ENCODE measurements at places on chromosomes 7 and 10. TPM values are rescaled to one million over a fixed set of nuclear protein-coding genes. Genes with fewer than 3 reads are reported as not detected.

Gene ANKRD61
- total RNA-seq, result not detected

Gene DOCK4
- total RNA-seq, result 0.18 TPM

Gene OR6B1
- not detected for total RNA-seq

Gene POLR1F
- total RNA-seq, result 28.2 TPM

Gene ZNF679
- not detected for total RNA-seq

Gene HDAC9
- total RNA-seq, result 6.5 TPM

Gene CDK1
- total RNA-seq, result 0.67 TPM

Gene CDNF
- total RNA-seq, result 3.2 TPM

Gene SPDYE6
- total RNA-seq, result not detected

Gene IGFBP1
- total RNA-seq, result not detected

Gene PIP
- not detected for total RNA-seq

Gene LIPK
- total RNA-seq, result not detected

Gene FANK1
- total RNA-seq, result 0.60 TPM

Gene CCSER2
- 137 TPM for total RNA-seq

Gene SFRP5
- total RNA-seq, result not detected

Gene DOCK1
- not detected for total RNA-seq

Gene ELOVL3
- not detected for total RNA-seq

Gene VAX1
- not detected for total RNA-seq

Gene TBRG4
- 85.1 TPM for total RNA-seq

Gene FXYD4
- total RNA-seq, result not detected

Gene SPDYE8
- not detected for total RNA-seq

Gene ZNRF2
- total RNA-seq, result 26.8 TPM
